ENCODE measurements at places on chromosomes 12 and 14. TPM values are rescaled to one million over a fixed set of nuclear protein-coding genes. Genes with fewer than 3 reads are reported as not detected.

GRCh38 chr14:102668291-102668873 is 75.9 kb downstream of the RCOR1 start:
- peaks cover 3% of the 10 kb centered on the region for H3K36me3 ChIP-seq
- H3K4me1 ChIP-seq, result no peaks in the 10 kb centered on the region
- H3K27me3 ChIP-seq, result no peaks in the 10 kb centered on the region
- no peak overlapping the region for H3K27ac ChIP-seq

GRCh38 chr14:28966416-28967233 is 200.0 kb downstream of the FOXG1 start:
- no peak overlapping the region for H3K27ac ChIP-seq
- no peak for DNase-seq
- no peaks in the 10 kb centered on the region for H3K27me3 ChIP-seq
- no peak overlapping the region for H3K4me3 ChIP-seq
- H3K4me1 ChIP-seq, result no peaks in the 10 kb centered on the region

GRCh38 chr12:29081101-29081500 is 68.0 kb upstream of the FAR2 start:
- DNase-seq, result no peak
- H3K27me3 ChIP-seq, result no peaks in the 10 kb centered on the region
- no peaks in the 10 kb centered on the region for H3K36me3 ChIP-seq
- H3K27ac ChIP-seq, result no peak overlapping the region
- H3K4me1 ChIP-seq, result no peaks in the 10 kb centered on the region

GRCh38 chr14:50541159-50541567 is 8.8 kb upstream of the MAP4K5 start:
- no peaks in the 10 kb centered on the region for H3K4me1 ChIP-seq
- H3K27me3 ChIP-seq, result no peaks in the 10 kb centered on the region
- H3K27ac ChIP-seq, result no peak overlapping the region

DNA sequence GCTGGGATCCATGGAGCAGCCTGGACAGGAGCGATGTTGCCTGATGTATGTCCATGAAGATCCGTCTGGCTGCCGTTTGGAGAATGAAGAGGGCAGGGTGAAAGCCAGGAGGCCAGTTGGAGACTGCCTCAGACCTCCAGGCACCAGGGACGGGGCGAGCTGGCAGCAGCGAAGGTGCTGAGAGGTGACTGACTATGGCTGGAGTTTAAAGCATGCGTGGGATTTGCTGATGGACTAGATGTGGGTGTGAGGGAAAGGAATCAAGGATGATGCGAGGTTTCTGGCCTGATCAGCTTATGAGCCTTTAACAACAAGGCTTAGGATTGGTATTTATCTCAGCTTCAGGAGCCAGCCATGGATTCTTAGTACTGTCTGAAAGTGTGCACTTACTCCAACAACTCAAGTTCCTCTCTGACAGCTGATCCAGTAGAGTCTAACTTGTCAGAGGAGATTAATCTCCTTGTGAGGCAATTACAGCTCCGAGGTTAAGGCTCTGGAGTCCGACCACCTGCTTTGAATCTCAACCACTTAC is 49.4 kb downstream of the DYNC1H1 start:
- no peak for DNase-seq
- no peaks in the 10 kb centered on the region for H3K27me3 ChIP-seq
- no peak overlapping the region for H3K27ac ChIP-seq
- H3K4me3 ChIP-seq, result no peak overlapping the region

- peaks cover 8% of the 10 kb centered on the region for H3K27me3 ChIP-seq
- DNase-seq, result no peak
- H3K27ac ChIP-seq, result no peak overlapping the region
Observed at GRCh38 chr12:113000433-113000832, 22.1 kb downstream of the OAS2 start.

DNA sequence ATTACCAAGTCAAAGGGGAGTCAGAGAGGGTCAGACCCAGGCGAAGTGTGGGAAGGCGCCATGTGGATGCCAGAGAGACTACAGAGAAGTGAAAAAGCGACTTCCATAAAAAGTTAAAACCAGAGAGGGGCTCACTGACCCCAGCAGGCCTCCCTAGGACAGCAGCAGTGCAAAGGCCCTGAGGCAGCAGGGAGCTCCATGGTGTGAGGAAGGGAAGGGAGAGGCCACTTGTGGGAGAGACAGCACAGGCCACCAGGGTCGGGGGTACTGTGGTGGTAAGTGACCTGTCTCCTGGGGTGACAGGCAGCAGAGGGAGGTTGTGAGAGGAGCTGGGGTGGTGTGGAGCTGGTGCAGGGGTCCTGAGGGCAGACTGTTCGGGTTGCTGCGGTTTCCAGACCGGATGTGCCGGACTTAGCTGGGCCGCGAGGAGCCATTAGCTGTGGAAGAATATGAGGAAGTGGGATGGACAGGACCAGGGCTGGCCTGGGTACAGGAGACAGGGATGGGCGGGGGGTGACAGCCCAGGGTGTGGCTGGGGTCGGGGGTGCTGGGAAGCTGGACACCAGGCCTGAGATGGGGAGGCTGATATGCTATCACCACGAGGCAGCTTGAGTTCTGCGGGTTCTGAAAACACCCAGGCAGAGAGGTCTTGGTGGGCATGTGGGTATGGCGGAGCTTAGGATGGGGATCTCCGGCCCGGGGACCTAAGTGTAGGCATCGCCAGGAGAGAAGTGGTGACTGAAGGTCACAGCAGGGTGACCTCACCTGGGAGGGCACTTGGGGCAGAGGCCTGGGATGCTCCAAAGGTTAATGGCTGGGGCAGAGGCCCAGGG is 22.7 kb downstream of the SETD1B start:
- no peak overlapping the region for H3K4me3 ChIP-seq
- no peaks in the 10 kb centered on the region for H3K27me3 ChIP-seq
- H3K27ac ChIP-seq, result no peak overlapping the region
- no peak for DNase-seq
- H3K36me3 ChIP-seq, result peaks cover 82% of the 10 kb centered on the region

GRCh38 chr12:52964556-52965336 is 15.8 kb downstream of the KRT18 start:
- H3K4me1 ChIP-seq, result peaks cover 8% of the 10 kb centered on the region
- H3K36me3 ChIP-seq, result no peaks in the 10 kb centered on the region
- H3K27me3 ChIP-seq, result no peaks in the 10 kb centered on the region
- no peak overlapping the region for H3K27ac ChIP-seq

The TSPAN11 gene
- 0.27 TPM for total RNA-seq

The VPS33A gene
- total RNA-seq, result 50.5 TPM

GRCh38 chr12:86389949-86390348 is 133.8 kb upstream of the MGAT4C start:
- H3K27me3 ChIP-seq, result no peaks in the 10 kb centered on the region
- H3K36me3 ChIP-seq, result no peaks in the 10 kb centered on the region
- no peak overlapping the region for H3K4me3 ChIP-seq
- no peak for DNase-seq
- no peaks in the 10 kb centered on the region for H3K4me1 ChIP-seq
- H3K27ac ChIP-seq, result no peak overlapping the region

The RIPK3 gene
- not detected for total RNA-seq

GRCh38 chr14:96741151-96741977 is 55.8 kb upstream of the VRK1 start:
- peaks cover 4% of the 10 kb centered on the region for H3K4me1 ChIP-seq
- H3K36me3 ChIP-seq, result no peaks in the 10 kb centered on the region
- H3K4me3 ChIP-seq, result peak overlapping the region; percentile 76

GRCh38 chr12:97047361-97047760 is 140.3 kb downstream of the NEDD1 start:
- no peak overlapping the region for H3K4me3 ChIP-seq
- no peak overlapping the region for H3K27ac ChIP-seq
- no peaks in the 10 kb centered on the region for H3K36me3 ChIP-seq
- no peaks in the 10 kb centered on the region for H3K4me1 ChIP-seq

GRCh38 chr14:102516531-102517391 is 7.2 kb upstream of the ANKRD9 start:
- no peak overlapping the region for H3K27ac ChIP-seq
- H3K27me3 ChIP-seq, result no peaks in the 10 kb centered on the region
- no peaks in the 10 kb centered on the region for H3K4me1 ChIP-seq
- peak overlapping the region; percentile 76 for H3K4me3 ChIP-seq
- no peaks in the 10 kb centered on the region for H3K36me3 ChIP-seq
- peak; percentile 90 for DNase-seq

The ERH gene
- 336 TPM for total RNA-seq

- peak; percentile 64 for DNase-seq
- no peak overlapping the region for H3K4me3 ChIP-seq
- H3K27me3 ChIP-seq, result no peaks in the 10 kb centered on the region
- no peak overlapping the region for H3K27ac ChIP-seq
- peaks cover 15% of the 10 kb centered on the region for H3K4me1 ChIP-seq
- no peaks in the 10 kb centered on the region for H3K36me3 ChIP-seq
Observed at GRCh38 chr14:101119830-101120571, 216.5 kb upstream of the RTL1 start.

- H3K27me3 ChIP-seq, result no peaks in the 10 kb centered on the region
- no peaks in the 10 kb centered on the region for H3K4me1 ChIP-seq
- DNase-seq, result no peak
- peaks cover 5% of the 10 kb centered on the region for H3K36me3 ChIP-seq
Observed at GRCh38 chr12:1252758-1253157, 261.7 kb downstream of the ERC1 start.

- no peaks in the 10 kb centered on the region for H3K27me3 ChIP-seq
- H3K4me3 ChIP-seq, result no peak overlapping the region
- no peaks in the 10 kb centered on the region for H3K36me3 ChIP-seq
- H3K27ac ChIP-seq, result no peak overlapping the region
- peak; percentile 77 for DNase-seq
Observed at GRCh38 chr14:34098045-34098984, 147.4 kb upstream of the EGLN3 start.

DNA sequence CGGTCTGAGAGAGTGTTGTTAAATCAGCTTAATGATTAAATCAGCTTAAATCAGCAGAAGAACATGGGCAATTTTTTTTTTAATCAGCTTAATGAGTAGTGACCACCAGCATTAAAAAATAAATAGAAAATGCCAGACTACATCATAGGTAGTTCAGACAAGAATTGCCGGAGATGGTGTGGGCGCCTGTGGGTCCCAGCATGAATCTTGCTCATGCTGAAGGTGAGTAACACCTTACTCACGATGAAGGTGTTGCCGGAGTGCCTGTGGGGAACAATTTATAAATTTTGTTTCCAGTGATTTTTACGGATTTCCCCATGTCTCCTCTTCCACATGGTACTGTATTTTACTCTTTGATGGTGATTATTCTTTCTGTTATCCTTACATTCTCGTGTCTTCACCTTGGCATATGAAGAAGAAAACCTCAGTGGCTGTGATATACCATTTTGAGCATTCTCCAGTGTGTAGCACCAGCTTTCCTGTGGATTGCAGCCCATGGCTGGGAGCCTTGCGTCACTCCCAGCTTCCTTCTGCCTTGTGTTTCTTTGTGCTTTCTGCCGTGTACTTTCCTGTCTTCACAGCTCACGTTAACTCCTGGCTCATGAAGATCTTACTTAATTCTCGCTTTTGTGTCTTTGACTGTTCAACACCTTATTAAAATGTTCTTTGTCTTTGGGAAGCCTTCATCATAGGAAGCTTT is 4.7 kb downstream of the TDRD9 start:
- no peaks in the 10 kb centered on the region for H3K36me3 ChIP-seq
- DNase-seq, result no peak
- H3K27me3 ChIP-seq, result no peaks in the 10 kb centered on the region

The ADAM21 gene
- not detected for total RNA-seq

GRCh38 chr14:100278702-100279101 is 27.5 kb downstream of the SLC25A29 start:
- H3K27me3 ChIP-seq, result no peaks in the 10 kb centered on the region
- peaks cover 79% of the 10 kb centered on the region for H3K36me3 ChIP-seq
- H3K4me3 ChIP-seq, result no peak overlapping the region
- no peak overlapping the region for H3K27ac ChIP-seq

The RERG gene
- total RNA-seq, result 1.4 TPM

Data from endodermal cell (in vitro differentiated cells).